Adipose tissue (tissue), 3 donors: ENCODE measurements at places on chromosomes 6 and 20. TPM values are rescaled to one million over a fixed set of nuclear protein-coding genes. Genes with fewer than 3 reads are reported as not detected.

LRRC73 gene
- polyA plus RNA-seq = 1.0 TPM

ACAT2 gene
- 18.8 TPM for polyA plus RNA-seq

SLC22A16 gene
- 0.08 TPM for polyA plus RNA-seq

KIAA1586 gene
- 3.1 TPM for polyA plus RNA-seq

GPLD1 gene
- polyA plus RNA-seq = 1.7 TPM

RNF144B gene
- polyA plus RNA-seq = 2.1 TPM

OXT gene
- polyA plus RNA-seq = not detected

TTBK1 gene
- polyA plus RNA-seq = 0.01 TPM

MRPL14 gene
- 23.2 TPM for polyA plus RNA-seq

SSTR4 gene
- not detected for polyA plus RNA-seq

OR2B6 gene
- polyA plus RNA-seq = not detected

BANF2 gene
- polyA plus RNA-seq = not detected

ZSCAN16 gene
- polyA plus RNA-seq = 2.6 TPM

ADGB gene
- not detected for polyA plus RNA-seq

CCR6 gene
- polyA plus RNA-seq = 0.05 TPM

DUSP15 gene
- 1.5 TPM for polyA plus RNA-seq
